Stimulated activated CD8-positive, alpha-beta memory T cell treated with anti-CD3 and anti-CD28 coated beads, Interleukin-4, amount 100 ng/mL, for 4 hours (primary cell): ENCODE measurements at places on chromosomes 3 and 15.

- DNase-seq = no peak
Measured at GRCh38 chr15:82613747-82614146, 33.4 kb downstream of the CPEB1 start.

DNA sequence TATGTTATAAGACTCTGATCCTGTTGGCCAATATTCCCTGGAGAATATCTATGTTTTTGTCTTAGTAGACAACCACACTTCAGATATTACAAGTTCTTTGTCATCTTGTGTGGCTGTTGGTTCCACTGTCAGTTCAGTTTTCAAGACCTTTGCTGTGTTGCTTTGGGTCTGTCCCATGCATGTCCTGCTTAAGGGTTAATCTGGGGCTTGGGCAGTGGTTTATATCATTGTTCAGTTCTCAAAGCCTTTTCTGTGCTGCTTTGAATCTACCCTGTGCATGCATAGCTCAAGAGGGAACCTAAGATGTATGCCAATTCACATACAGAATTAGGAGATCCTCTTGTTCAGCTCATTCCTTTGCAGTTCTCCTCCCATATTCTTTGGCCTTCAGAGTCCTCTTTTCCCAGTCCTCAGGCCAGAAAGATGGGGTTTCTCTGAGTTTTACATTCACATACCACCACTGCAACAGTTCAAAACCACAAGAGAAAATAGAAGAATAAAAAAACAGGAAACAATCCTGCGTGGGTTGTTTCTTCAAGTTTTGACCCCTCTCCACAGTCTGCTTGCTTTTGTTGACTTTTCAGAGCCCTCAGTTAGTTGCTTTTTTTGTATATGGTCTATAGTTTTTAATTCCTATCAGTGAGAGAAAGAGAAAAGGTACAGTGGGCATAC, 21.6 kb downstream of the BUB1B start:
- DNase-seq = no peak

DNA sequence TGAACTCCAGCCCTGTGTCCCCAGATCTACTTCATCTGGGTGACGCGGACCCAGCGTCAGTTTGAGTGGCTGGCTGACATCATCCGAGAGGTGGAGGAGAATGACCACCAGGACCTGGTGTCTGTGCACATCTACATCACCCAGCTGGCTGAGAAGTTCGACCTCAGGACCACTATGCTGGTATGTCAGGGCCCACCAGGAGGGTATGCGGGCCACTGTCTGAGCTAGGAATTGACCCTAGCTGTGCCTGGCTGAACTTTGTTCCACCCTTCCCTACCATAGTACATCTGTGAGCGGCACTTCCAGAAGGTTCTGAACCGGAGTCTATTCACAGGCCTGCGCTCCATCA, 24.3 kb downstream of the SHF start:
- no peak for DNase-seq

DNA sequence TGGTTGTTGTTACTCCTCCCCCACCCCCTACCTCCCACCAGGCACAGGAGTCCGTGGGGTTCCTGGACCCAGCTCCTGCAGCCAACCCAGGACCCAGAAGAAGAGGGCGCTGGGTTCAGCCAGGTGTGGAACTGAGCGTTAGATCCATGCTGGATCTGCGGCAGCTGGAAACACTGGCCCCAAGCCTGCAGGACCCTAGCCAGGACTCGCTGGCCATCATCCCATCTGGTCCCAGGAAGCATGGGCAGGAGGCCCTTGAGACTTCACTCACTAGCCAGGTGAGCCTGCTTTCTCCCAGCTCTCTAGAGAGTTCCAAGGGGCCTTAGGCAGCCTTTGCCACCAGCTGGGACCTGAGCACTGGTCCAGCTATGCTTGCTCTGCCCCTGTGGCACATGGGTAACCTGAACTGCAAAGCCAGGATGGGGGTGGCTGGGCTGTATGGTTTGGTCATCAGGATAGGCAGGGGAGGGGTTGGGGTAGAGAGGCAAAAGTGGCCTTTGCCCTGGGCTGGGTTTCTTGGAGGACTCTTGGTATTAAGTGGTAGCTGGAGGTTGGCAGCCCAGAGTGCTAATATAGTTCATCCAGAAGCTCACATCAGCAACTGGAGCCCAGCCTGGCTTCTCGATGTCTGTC, 7.0 kb upstream of the JMJD7 start:
- no peak for DNase-seq

- no peak for DNase-seq
Measured at GRCh38 chr3:151440940-151441339, 19.9 kb downstream of the IGSF10 start.

DNA sequence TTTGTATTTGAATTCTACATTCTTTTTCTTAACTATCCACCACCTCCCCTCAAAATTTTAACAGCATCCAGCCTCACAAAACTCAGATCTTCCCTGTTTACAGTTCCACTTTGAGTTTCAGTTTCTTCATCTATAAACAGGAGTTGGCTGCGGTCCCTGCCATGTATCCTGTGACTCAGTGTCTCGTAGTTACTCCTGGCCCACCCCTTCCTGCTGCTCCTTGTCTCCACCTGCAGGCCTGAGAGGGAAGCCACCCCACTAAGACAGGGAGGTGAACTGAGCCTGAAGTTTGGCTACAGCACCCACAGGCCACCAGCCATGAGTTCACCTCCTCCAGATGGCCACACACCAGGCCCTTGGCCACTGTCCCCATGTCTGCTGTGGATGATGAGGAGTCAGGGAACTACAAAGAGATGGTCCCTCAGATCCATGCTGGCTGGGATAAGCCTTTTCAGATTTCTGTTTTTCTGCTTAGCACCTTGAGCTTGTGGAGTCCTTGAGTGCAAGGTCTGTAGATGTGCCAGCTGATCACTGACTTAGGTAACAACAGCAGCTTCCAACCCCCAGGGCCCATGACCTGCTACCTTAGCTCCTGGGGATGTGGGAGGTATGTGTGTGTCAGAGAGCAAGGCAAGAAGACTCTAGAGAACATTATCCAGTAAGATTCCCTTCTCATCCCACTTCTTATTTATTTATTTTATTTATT, 37.5 kb downstream of the CD86 start:
- DNase-seq = no peak

- DNase-seq = no peak
Measured at GRCh38 chr3:196016059-196016458, 65.8 kb downstream of the TFRC start.

- DNase-seq = no peak
Measured at GRCh38 chr15:82312586-82313349, 36.5 kb downstream of the GOLGA6L10 start.

GRCh38 chr3:72185549-72186399, 400.8 kb upstream of the PROK2 start:
- no peak for DNase-seq

- no peak for DNase-seq
Measured at GRCh38 chr3:108713816-108714215, 43.4 kb downstream of the RETNLB start.

DNA sequence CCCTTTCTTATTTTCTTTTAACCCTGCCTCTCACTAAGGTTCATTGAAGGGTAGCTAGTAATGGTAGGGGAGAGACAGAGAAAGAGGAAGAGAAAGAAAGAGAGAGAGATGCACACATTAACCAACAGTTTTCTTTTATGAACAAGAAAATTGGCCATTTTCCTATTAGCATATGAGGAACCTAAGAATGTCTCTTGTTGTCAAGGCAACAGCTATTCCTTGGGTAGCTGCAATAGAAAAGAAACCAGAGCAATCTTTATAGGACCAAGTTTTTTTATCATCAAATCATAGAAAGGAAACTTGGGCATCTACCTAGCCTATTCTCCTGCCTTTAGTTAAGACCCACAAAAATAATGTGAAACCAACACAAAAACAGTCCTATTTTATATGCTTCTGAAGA, 15.0 kb upstream of the CCDC39 start:
- no peak for DNase-seq
